ENCODE measurements at places on chromosomes 6 and 20. TPM values are rescaled to one million over a fixed set of nuclear protein-coding genes. Genes with fewer than 3 reads are reported as not detected.

DNA sequence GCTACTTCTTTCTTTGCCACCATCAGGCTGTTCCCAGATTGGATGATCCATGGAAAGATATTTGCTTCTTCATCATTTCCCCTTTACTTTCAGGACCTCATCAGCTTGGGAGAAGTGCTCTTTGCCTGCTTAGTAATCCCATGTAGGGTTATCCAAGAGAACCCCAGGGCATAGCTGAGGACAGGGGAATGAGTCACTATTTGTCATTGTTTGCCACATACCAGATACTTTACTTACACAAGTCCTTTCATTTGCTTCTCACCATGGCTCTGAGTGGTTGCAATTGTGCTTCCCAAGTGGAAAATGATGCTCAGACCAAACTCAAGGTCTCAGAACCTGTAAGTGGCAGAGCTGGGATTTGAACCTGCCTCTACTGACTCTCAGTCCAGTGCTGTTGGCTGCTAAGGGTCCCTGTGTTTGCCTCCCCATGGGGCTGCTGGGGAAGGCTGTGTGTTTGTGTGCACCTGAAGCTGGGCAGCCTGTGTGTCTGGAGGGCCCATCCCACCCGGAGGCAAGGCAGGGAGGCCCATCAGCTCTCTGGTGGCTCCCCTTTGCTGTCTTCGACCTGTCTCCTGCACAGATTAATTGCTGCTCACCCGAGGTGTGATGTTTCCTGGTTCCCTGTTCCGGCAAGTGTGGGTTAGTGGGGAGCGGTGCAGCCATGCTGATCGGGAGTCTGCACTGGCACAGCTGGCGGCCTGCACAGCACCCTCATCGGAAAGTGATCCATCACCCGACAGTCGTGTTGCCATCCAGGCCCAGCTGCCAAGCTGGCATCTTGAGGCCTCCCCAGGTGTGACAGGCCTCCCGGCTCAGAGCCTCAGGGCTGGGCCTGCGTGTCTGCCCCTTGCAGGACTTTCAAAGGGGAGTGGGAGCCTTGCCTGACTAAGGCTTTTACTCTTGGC lies 228.8 kb downstream of the DHX35 start:
- H3K4me3 ChIP-seq = no peak overlapping the region
- H3K27me3 ChIP-seq = peaks cover 3% of the 10 kb centered on the region
- no peak for DNase-seq
- no peak overlapping the region for H3K27ac ChIP-seq

GRCh38 chr6:101534386-101534785 lies 140.9 kb downstream of the GRIK2 start:
- H3K36me3 ChIP-seq = no peaks in the 10 kb centered on the region
- no peaks in the 10 kb centered on the region for H3K27me3 ChIP-seq
- no peak overlapping the region for H3K27ac ChIP-seq
- no peak overlapping the region for H3K4me3 ChIP-seq

DNA sequence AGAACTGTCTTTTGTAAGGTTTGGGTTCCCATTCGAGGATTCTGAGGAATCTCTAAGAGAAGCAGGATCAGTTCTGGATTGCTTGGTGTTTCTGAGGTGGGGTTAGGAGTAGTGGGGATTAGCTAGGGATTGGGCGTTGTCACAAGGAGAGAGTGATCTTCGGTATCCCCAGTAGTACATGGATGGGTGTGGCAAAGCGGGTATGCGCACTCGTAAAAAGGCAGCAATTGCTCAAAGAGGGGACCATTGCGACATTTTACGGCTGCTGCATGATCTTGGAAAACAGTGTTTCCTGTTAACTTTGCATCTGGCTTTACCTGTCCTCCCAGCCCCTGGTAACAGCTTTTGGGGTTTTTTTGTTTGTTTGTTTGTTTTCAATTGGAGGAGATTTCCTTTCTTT lies 9.7 kb upstream of the ZSCAN9 start:
- H3K27ac ChIP-seq = no peak overlapping the region
- no peak overlapping the region for H3K4me3 ChIP-seq
- H3K36me3 ChIP-seq = no peaks in the 10 kb centered on the region
- H3K4me1 ChIP-seq = peaks cover 23% of the 10 kb centered on the region
- DNase-seq = no peak

- H3K36me3 ChIP-seq = peaks cover 17% of the 10 kb centered on the region
- H3K27ac ChIP-seq = peak overlapping the region; percentile 64
- DNase-seq = peak; percentile 24
These were observed 46.9 kb upstream of the SMIM29 start for GRCh38 chr6:34295721-34296120.

GRCh38 chr6:5112066-5112799 lies 27.1 kb downstream of the PPP1R3G start:
- H3K4me3 ChIP-seq = no peak overlapping the region
- no peaks in the 10 kb centered on the region for H3K4me1 ChIP-seq

DNA sequence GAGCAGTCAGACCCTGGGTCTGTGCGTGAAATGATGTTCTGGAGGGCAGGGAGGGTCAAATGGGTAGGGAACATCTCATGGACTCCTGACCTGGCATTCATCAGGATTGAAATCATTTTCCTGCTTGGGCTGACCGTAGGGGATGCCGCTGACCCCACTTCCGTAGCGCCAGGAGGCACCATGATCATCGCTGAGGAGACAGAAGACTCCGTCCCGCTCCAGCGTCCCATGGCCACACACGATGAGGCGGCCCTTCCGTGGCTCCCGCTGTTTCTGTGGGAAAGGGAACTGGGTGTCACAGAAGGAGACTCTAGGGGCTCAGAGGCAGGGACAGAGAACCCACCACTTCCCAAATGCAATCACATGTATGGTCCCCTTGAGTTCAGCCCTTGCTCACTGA lies 2.3 kb downstream of the NEU1 start:
- DNase-seq = no peak
- no peak overlapping the region for H3K27ac ChIP-seq
- peaks cover 27% of the 10 kb centered on the region for H3K4me1 ChIP-seq
- H3K27me3 ChIP-seq = no peaks in the 10 kb centered on the region

The FUT9 gene
- total RNA-seq = not detected

The STAU1 gene
- 57.8 TPM for total RNA-seq

GRCh38 chr6:158654960-158655489 lies 5.2 kb downstream of the SYTL3 start:
- H3K36me3 ChIP-seq = peaks cover 39% of the 10 kb centered on the region
- H3K4me3 ChIP-seq = peak overlapping the region; percentile 71
- peaks cover 74% of the 10 kb centered on the region for H3K4me1 ChIP-seq
- peak overlapping the region; percentile 98 for H3K27ac ChIP-seq

DNA sequence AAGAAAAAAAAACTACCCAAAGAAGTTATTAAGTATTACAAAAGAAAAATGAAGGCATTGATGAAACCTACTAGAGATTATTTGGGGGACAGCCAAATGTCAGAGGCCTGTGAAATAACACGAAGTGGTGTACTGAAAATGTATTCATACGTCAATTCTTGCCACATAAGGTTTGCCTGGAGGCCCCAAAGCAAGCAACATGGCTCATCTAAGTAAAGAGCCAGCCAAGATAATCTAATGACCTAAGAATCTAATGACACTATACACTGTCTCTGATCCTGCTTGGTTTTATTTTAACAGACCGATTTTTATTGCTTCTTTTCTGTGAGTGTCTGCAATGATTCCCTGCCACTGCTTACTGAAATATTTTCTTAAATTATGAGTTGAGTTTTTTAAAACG lies 34.7 kb downstream of the FILIP1 start:
- H3K4me3 ChIP-seq = no peak overlapping the region
- H3K27me3 ChIP-seq = peaks cover 5% of the 10 kb centered on the region
- H3K4me1 ChIP-seq = no peaks in the 10 kb centered on the region

- H3K4me1 ChIP-seq = no peaks in the 10 kb centered on the region
- no peak overlapping the region for H3K4me3 ChIP-seq
- DNase-seq = no peak
- no peaks in the 10 kb centered on the region for H3K27me3 ChIP-seq
- H3K27ac ChIP-seq = no peak overlapping the region
- no peaks in the 10 kb centered on the region for H3K36me3 ChIP-seq
These were observed 20.1 kb upstream of the PTPRT start for GRCh38 chr20:43209831-43210230.

The PLG gene
- total RNA-seq = not detected

DNA sequence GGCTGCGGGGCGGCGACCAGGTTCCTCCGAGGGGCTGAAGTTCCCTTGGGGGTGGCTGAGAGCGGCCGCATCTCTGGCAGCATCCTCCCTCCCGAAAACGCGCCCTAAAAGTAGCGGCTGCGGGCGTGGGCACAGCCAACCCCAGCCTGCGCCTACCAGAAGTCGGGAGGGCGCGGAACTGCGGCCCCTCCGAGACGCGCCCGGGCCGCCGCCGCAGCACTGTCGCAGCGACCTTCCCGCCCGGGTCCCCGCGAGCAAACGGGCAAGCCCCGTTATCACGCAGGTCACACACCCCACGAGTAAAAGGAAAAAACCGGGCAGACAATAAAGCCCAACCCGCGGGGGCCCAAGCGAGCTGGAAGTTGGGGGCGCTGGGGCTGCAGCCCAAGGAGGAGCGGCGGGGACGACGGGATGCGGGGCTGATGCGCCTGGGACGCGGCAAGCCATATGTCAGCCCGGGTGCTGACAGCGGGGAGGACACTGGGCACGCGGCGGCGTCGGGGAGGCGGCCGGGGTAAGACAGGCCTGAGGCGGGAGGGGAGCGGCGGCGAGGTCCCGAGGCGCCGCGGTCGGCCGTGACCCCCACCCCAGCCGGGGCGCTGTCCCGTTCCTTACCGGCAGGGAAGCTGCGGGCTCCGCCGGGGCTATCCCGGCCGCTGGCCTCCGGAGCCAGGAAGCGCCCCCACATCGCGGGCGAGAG lies 659 bp downstream of the CEP85L start:
- H3K4me1 ChIP-seq = peaks cover 41% of the 10 kb centered on the region
- peak overlapping the region; percentile 80 for H3K4me3 ChIP-seq
- peaks cover 25% of the 10 kb centered on the region for H3K36me3 ChIP-seq
- DNase-seq = peak; percentile 44
- no peaks in the 10 kb centered on the region for H3K27me3 ChIP-seq

DNA sequence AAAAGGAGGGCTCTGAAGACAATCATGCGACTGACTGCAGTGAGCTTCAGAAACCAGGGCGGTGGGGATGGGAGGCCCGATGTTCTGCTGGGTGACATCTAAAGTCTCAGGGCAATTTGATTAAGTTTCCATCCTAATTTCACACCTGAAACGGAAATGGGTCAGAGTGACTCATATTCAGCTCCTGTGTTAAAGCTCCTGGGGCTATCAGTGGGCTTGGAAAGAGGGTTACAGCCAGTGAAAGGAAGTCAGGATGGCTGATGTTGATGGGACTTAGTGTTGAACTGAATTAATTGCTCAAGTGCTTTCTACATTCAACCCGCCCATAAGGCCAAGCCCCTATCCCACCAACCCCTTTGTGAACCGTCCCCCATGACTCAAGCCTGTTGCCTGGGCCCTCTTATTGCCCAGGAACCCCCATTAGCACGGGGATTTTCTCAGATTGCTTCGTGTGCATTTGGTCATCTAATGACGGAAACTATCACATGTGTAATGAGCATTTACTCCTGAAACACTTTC lies 47.1 kb upstream of the TBC1D7 start:
- no peak overlapping the region for H3K27ac ChIP-seq
- no peaks in the 10 kb centered on the region for H3K36me3 ChIP-seq
- no peaks in the 10 kb centered on the region for H3K27me3 ChIP-seq

DNA sequence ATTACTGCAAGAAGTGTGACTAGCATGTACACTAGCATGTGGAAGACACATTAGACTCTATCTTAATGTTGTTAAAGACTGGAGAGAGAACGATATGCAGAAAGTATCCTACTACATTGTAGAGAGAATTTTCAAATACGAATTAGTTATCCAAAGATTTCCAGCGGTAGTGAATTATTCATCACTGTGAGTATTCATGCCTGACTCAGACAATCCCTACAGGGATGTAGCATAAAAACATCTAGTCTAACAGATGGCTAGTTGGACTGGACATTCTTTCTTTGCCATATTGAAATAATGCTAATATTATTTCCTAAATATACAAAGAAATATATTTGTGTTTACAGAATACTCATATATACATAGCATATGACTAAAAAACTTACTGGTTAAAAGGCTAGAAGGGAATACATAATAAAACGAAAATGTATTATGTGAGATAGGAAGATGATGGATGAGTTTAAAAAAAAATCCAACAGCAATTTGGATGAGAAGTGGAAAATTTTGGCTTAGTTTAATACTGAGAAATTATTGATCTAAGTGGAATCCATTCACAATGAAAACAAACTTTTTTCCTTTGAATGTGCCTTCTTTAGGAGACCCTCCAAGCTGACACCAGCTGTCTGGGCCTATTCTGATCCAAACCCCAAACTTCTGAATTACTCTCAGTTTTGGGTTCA lies 580.7 kb downstream of the RFPL4B start:
- H3K4me1 ChIP-seq = no peaks in the 10 kb centered on the region
- no peaks in the 10 kb centered on the region for H3K36me3 ChIP-seq
- DNase-seq = no peak
- H3K27me3 ChIP-seq = no peaks in the 10 kb centered on the region
- no peak overlapping the region for H3K4me3 ChIP-seq
- H3K27ac ChIP-seq = no peak overlapping the region

- H3K27ac ChIP-seq = no peak overlapping the region
- DNase-seq = no peak
- H3K27me3 ChIP-seq = peaks cover 5% of the 10 kb centered on the region
- H3K36me3 ChIP-seq = no peaks in the 10 kb centered on the region
- H3K4me3 ChIP-seq = no peak overlapping the region
These were observed 37.2 kb downstream of the SLC22A2 start for GRCh38 chr6:160221423-160221822.

- H3K36me3 ChIP-seq = no peaks in the 10 kb centered on the region
- no peaks in the 10 kb centered on the region for H3K4me1 ChIP-seq
- H3K27ac ChIP-seq = no peak overlapping the region
- DNase-seq = no peak
- H3K4me3 ChIP-seq = no peak overlapping the region
- no peaks in the 10 kb centered on the region for H3K27me3 ChIP-seq
These were observed 150.7 kb upstream of the PLCB4 start for GRCh38 chr20:8918145-8918544.

The PAK5 gene
- total RNA-seq = not detected

GRCh38 chr6:149929422-149929821 lies 6.5 kb upstream of the RAET1G start:
- no peak for DNase-seq
- H3K36me3 ChIP-seq = no peaks in the 10 kb centered on the region
- H3K27ac ChIP-seq = no peak overlapping the region
- no peak overlapping the region for H3K4me3 ChIP-seq

GRCh38 chr20:9112541-9113515 lies 43.9 kb downstream of the PLCB4 start:
- H3K4me3 ChIP-seq = no peak overlapping the region
- H3K36me3 ChIP-seq = no peaks in the 10 kb centered on the region
- no peak for DNase-seq
- no peak overlapping the region for H3K27ac ChIP-seq
- no peaks in the 10 kb centered on the region for H3K27me3 ChIP-seq

The PSORS1C2 gene
- not detected for total RNA-seq
